ENCODE measurements at places on chromosomes 12 and 14.

DNA sequence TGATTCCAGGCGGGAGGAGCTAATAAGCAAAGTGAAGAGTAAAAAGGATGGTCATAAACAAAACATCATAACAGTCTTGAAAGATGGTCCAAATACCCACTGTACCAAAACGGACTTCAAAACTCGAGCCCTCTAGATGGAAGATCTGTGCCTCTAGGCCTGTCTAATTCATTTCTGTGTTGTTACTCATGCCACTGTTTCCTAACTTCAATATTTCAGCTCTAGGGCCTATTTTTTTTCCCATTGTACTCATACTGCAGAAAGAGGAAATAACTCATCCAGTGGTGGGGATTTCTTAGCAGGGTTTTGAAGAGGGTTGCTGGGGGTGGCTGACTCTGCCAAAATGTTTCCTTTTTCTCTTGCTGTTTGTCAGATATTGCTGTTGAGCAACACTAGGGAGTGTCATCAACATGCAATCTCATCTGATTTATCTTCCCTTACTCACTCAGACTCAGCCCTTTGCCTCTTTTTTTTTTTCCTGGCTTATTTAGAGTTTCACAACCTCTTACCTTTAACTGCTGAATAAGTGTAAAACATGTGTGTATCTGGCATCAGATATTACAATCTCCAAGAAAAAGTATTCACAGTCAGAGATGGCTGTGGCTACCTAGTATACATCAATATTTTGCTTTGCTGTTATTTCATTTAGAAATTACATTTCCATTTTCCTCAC lies 189.6 kb downstream of the DUSP6 start:
- DNase-seq = peak; percentile 63

GRCh38 chr14:81147140-81147897 lies 73.4 kb downstream of the GTF2A1 start:
- DNase-seq = no peak

- no peak for DNase-seq
Measured at GRCh38 chr12:122895320-122895703, 612 bp downstream of the VPS37B start.

DNA sequence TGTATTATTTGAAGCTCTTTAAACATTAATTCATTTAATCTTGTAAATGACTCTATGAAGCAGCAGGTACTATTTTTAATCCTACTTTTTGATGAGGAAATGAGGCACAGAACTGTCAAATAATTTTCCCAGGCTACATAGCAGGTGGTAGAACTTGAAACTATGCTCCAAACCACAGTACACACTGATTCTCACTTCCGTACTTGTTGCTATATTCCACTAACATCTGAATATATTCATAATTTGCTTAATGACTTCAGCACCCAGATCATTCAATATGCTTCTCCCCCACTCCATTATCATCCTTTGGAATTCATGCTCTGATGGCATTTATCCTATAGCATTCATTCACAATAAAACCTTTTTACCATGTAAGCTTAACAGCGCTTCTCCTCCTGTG lies 4.9 kb downstream of the ERGIC2 start:
- no peak for DNase-seq

DNA sequence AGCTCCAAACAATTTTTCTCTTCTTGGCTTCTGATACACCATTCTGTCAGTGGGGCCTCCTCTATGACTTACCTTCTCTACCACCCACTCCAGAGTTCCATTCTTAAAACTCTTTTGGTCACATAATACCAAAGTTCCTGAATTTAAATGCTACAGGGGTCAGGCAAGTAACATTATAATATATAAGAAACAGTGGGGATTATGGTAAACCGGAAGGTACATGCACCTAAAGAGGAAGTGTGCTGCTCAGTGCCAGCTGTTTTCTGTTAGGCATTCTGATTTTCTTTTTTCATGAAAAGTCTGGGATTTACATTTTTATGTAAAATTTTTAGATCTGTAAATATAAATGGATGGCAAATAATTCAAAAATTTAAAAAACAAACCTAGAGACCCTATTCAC lies 39.9 kb downstream of the SOS2 start:
- no peak for DNase-seq

GRCh38 chr12:80979816-80980215 lies 42.1 kb upstream of the LIN7A start:
- no peak for DNase-seq

GRCh38 chr12:103560604-103561101 lies 26.4 kb upstream of the STAB2 start:
- peak; percentile 28 for DNase-seq

DNA sequence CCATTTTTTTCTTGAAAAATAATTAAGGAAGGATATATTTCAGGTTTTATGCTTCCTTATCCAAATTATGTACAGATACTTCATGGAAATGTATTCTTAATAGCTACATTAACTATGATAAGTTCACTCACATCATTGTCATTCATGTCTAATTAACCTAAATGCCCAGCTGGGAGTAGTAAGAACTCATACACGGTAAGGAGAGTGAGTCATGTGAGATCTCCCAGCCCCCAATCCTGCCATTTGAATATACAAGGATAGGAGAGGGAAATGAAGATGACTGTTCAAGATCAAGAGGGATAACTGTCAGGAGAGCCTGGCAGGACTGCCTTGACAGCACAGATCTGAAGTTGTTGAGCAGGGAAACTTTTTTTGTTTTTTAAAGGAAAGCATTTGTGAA lies 343.4 kb upstream of the USP15 start:
- DNase-seq = no peak

- no peak for DNase-seq
Measured at GRCh38 chr14:55767286-55767685, 187.3 kb downstream of the KTN1 start.

DNA sequence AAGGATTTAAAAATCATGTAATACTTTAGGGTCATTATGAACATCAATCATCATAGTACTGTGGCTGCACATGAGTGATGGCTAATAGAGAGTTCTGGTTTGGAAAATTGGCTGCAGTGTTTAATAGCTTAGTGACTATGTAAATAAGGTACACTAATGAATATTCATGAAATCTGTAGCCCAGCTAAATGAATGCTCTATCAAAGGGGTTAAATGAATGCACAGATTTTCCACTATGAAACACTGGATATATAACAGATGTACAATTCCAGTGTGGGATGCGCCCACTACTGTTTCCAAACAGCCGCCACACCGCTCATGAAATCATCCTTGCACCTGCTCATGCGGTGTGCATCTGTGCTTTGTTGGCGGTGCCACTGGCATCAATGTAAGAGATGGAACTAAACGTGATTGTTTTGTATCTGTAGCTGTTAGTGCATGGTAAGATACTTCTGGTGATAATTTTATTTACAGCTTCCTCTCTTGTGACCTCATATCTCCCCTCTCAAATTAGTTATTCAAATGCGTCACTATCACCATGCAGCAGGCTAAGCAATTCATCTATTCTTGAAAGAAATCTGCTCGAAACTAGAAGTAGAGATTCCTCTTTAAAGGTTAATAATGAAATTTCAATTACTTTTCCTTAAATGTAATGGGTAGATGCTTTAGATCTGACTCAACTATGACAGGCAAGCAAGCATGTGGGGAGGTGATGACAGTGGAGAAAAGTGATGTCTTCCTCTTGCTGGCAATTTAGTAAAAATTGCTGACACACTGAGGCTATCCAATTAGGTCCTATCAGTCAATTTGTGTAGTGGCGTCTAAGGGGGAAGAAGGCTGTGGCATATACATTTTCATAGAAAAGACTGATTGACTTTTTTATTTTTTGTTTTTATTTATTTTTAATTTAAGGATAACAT lies 433.6 kb downstream of the AEBP2 start:
- no peak for DNase-seq

DNA sequence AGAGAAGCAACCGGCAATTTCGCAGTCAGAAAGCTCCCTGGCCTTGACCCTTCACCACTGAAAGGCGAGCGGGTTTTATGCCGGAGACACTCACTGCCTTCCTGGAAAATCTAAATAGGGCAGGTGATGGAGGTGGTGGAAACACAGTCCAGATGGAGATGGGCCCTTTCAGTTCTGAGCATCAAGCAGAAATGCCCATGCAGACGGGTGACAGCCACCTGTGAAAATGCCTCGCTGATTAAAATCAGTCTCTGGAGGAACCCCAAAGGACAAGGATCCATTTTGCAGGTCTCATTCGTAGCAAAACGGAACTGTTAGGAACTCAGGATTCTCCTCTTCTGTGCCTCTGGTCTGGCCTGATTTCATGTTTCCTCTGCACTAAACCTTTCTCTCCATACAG lies 74.2 kb downstream of the FZD10 start:
- DNase-seq = no peak

- no peak for DNase-seq
Measured at GRCh38 chr12:2879853-2880252, 2.8 kb downstream of the RHNO1 start.

Measured in smooth muscle cell of the brain vasculature (primary cell).